ENCODE measurements at places on chromosomes 13 and 19. TPM values are rescaled to one million over a fixed set of nuclear protein-coding genes. Genes with fewer than 3 reads are reported as not detected.
A peak's percentile ranks its signal among the peaks of the same experiment; 100 is the strongest.

Gene NRTN
- 0.17 TPM for polyA plus RNA-seq

Gene CABP5
- polyA plus RNA-seq = not detected

DNA sequence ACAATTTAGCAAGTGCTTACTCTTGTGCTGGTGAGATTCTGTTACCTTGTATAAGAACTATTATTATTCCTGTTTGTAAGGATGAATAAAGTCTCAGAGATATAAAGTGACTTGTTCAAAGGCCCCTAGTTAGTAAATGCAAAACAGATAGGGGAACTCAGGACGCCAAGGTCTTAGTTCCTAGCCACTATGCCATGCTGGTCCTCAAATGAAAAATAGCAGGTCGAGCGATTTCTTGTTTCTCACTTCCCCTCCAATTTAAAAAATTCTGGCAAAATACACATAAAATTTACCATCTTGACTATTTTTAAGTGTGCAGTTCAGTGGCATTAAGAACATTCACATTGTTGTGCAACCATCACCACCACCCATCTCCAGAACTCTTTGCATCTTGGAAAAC, 1.1 kb downstream of the TECR start:
- H3K27me3 ChIP-seq = no peaks in the 10 kb centered on the region
- peaks cover 2% of the 10 kb centered on the region for H3K4me1 ChIP-seq
- H3K36me3 ChIP-seq = no peaks in the 10 kb centered on the region
- DNase-seq = no peak
- no peak overlapping the region for H3K27ac ChIP-seq

- DNase-seq = peak; percentile 14
- H3K36me3 ChIP-seq = no peaks in the 10 kb centered on the region
- no peaks in the 10 kb centered on the region for H3K27me3 ChIP-seq
- no peak overlapping the region for H3K27ac ChIP-seq
- no peak overlapping the region for H3K4me3 ChIP-seq
- peaks cover 21% of the 10 kb centered on the region for H3K4me1 ChIP-seq
Measured at GRCh38 chr13:39530916-39531315, 72.1 kb downstream of the LHFPL6 start.

DNA sequence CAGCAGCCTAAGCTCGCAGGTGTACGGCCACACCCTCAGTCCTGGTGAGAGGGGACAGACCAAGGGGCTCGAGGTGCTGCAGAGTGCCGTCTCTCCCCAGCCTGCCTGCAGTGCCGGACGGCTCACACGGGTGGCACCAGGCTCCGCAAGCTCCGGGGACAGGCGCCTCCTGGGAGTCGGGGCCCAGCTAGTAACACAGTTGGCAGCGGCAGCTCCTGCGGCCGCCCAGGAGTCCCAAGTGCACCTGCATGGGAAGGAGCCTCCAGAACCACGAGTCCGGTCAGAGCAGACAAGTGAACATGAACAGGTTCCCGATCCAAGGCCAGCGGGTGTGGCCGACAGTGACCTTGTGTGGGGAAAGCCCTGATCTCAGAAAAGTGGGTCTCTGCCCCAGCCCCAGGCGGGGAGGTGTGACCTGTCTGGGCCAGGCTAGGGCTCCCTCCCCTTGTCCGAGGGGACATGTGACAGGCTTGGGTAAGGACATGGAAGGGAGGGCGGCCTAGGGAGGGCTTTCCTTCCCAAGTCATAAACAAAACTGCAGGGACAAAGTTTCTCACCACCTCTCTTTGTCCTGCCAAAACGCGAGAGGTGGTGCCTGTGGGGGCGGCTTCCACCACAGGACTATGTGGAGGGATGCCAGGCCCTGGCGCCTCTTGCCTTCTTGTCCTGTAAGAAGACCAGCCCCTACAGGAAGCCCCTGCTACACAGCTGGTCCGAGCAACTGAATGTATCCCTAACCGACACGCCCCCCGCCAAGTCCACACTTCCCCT, 46.5 kb downstream of the MLLT1 start:
- peaks cover 18% of the 10 kb centered on the region for H3K36me3 ChIP-seq
- peak overlapping the region; percentile 86 for H3K27ac ChIP-seq
- peaks cover 32% of the 10 kb centered on the region for H3K4me1 ChIP-seq
- no peaks in the 10 kb centered on the region for H3K27me3 ChIP-seq
- H3K4me3 ChIP-seq = no peak overlapping the region
- DNase-seq = peak; percentile 43

GRCh38 chr13:110138010-110138699, 168.8 kb downstream of the COL4A1 start:
- no peaks in the 10 kb centered on the region for H3K27me3 ChIP-seq
- DNase-seq = peak; percentile 79
- peak overlapping the region; percentile 56 for H3K4me3 ChIP-seq
- H3K4me1 ChIP-seq = peaks cover 2% of the 10 kb centered on the region

GRCh38 chr19:4559569-4559968, at the start of gene SEMA6B:
Gene SEMA6B, minus strand, starts transcription at chr19:4559684. Its CDS starts 1,227 bp downstream, at chr19:4558457.
- H3K4me1 ChIP-seq = no peaks in the 10 kb centered on the region
- no peak for DNase-seq
- H3K36me3 ChIP-seq = no peaks in the 10 kb centered on the region
- H3K4me3 ChIP-seq = no peak within 1 kb of the TSS
- no peak within 1 kb of the TSS for H3K27ac ChIP-seq
